Femur (tissue), 1 donor: ENCODE measurements at places on chromosomes 2 and 18.

- DNase-seq = no peak
Observed at GRCh38 chr2:127650041-127650784, 4.3 kb downstream of the GPR17 start.

DNA sequence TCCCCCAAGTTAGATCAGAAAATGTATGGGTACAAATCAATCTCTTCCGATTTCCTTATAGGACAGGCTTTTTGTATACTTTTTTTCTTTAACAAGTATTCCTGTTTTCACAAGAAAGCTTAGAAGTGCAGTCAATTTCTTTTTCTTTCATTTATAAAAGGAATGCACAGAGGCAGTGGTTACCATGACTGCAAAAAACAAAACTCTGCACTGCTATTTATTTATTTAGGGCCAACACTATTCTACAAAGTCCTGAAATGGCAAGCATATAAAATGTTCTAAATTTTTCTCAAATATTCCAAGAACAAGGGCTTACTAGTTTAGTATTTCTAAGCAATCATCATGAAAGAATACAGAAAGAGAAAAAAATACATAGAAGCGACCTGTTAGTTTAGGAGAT is 22.2 kb downstream of the ATAD2B start:
- no peak for DNase-seq

- no peak for DNase-seq
Observed at GRCh38 chr2:143158551-143159485, 29.6 kb downstream of the ARHGAP15 start.

DNA sequence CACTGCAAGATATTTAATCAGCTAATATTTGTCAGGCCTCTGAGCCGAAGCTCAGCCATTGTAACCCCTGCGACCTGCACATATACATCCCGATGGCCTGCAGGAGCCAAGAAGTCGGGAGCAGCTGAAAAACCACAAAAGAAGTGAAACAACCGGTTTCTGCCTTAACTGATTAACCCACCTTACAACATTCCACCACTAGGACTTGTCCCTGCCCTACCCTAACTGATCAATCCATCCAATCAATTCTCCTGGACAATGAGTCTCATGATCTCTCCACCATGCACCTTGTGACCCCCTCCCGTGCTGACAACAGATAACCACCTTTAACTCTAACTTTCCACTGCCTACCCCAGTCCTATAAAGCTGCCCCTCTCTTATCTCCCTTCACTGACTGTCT is 945.4 kb upstream of the GYPC start:
- DNase-seq = no peak

- DNase-seq = no peak
Observed at GRCh38 chr2:181185948-181186347, 205.5 kb downstream of the UBE2E3 start.

- no peak for DNase-seq
Observed at GRCh38 chr2:86069091-86069685, 36.5 kb downstream of the POLR1A start.

- DNase-seq = peak; percentile 32
Observed at GRCh38 chr2:203891474-203891873, 23.9 kb downstream of the CTLA4 start.

DNA sequence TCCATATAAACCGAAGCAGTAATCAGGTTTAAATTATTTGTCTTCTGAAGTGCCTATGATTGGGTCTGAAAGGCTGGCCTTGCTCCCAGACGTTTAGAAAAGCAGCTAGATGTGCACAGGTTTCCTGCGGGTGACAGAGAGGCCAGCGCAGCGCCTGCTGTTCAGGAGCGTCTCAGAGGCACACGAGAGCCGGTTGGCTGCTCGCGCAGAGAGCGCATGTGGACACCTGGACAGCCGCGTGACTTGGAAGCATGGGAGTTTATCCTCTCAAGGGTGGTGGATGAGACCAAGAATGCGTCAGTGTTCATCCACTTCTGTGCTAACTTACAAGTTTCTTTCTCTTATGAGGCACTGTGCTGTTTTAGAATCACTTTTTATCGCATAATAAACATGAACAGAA is 303.7 kb downstream of the PTGR3 start:
- DNase-seq = peak; percentile 58

DNA sequence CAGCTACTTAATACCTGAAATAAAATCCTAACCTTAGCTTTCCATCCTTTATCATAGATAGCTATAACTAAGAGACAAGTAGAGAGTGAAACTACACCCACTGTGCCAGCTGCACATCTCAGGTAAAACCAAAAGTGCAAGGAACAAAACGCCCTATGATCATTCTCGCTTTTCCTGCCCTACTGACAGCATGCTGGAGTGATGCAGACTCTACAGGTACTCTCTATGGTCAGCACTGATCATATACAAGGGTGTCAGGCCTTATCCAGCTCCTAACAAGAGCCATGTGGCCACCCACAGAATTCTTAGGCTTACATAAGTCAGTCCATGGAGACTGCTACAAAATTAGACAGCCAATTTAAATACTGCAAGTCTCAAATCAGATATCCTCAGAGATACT is 45.6 kb downstream of the REV1 start:
- DNase-seq = no peak

- DNase-seq = no peak
Observed at GRCh38 chr2:110101901-110102803, 13.5 kb downstream of the MALL start.

GRCh38 chr2:197259470-197259999 is 51.0 kb downstream of the ANKRD44 start:
- no peak for DNase-seq

DNA sequence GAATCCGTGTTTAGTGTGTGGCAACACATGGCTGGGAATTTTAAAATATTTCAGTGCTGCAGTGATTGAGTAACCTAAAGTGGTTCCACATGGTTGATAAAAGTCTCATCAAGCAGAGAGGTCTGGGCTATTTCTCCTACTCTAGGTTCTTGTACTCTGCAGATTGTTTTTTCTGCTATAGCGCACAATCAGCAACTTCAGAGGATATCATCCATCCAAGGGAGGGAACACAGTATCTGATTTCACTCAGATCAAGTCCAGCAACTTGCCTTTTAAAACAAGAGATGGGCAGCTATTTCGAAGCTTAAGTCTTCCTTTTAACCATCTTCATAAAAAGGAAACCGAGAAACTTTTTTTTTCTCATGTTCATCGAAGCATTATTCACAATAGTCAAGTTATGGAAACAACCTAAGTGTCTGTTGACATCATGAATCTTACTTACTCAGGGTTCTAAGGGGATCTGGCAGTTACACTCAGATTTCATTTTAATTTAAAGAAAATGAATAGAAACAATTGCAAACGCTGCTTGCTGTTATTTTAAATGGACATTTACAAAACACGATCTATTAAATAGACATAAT is 172.7 kb upstream of the TRIB2 start:
- no peak for DNase-seq

DNA sequence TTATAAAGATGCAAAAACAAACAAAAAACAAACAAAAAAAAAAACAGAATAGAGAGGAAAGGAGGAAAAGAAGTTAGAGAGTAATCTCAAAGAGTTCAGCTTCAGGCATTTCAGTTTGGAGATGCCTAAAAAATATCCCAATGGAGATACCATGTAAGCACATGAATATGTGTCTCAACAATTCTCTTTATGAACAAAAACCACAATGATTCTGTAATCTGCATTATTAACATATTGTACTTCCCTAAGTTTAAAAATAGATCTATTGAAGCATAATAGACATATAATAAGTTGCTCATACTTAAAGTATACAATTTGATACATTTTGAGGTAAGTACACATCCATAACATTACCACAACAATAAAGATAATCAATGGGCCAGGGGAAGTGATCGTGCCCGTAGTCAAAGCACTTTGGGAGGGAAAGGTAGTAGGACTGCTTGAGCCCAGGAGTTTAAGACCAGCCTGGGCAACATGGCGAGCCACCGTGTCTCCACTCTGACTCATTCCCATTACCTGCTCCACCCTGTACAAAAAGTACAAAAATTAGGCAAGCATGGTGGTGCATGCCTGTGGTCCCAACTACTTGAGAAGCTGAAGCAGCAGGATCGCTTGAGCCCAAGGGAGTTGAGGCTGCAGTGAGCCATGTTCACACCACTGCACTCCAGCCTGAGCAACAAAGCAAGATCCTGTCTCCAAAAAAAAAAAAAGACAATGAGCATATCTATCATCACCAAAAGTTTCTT is 158.9 kb downstream of the ATAD2B start:
- DNase-seq = no peak

- peak; percentile 75 for DNase-seq
Observed at GRCh38 chr2:8680822-8681760, 765 bp upstream of the ID2 start.

GRCh38 chr2:36663295-36663694 is 33.2 kb upstream of the VIT start:
- DNase-seq = no peak

GRCh38 chr2:3952866-3953516 is 249.6 kb downstream of the DCDC2C start:
- peak; percentile 31 for DNase-seq

DNA sequence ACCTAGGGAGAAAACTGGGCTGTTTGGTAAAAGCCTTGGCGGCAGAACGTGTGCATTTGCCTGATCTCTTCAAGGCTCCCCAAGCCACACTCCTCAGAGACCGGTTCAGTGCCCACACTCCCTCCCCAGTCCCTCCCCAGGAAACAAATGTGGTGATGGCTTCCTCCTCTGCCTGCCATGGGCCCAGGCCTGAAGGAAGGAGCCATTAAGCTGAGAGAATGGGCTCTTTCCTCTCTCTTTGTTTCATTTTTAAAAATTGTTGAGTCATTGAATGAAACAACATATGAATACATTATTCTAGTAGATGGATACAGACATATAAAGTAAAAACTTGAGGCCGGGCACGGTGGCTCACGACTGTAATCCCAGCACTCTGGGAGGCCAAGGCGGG is 50.6 kb upstream of the YWHAQ start:
- DNase-seq = no peak

GRCh38 chr2:221455214-221455613 is 116.9 kb downstream of the EPHA4 start:
- no peak for DNase-seq

DNA sequence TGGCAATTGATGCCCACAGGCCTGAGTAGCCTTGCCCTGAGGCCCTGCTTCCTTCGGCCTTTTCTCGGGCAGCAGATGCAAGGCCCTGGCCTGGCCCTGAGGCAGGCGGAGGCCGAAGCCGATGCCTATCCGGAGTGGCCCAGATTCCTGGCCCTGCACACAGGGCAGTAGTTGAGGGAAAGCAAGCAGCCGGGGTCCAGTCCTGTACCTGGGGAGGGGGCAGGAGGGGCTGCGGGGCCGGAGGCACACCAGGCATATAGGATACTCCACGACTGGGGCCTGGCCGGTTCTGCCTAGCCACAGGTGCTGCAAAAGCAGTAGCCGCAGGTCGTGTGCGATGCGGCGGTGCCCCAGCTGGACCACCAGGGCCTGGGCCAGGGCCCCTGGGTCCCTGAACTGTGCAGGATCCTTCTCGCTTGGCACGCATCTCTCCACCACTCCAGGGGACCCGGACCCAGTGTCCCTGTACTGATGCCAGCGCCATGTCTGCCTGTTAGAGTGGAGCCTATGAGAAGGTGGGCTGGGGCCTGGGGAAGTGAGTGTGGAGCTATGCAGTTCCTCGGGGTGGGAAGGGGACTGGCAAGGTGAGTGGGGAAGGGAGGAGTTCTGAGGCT is 1.8 kb downstream of the PRR30 start:
- DNase-seq = no peak

GRCh38 chr2:213189001-213189899 is 37.8 kb upstream of the IKZF2 start:
- DNase-seq = no peak

- DNase-seq = no peak
Observed at GRCh38 chr18:56851774-56852173, 200.6 kb downstream of the WDR7 start.
